Left lung (tissue), 14 donors: ENCODE measurements at places on chromosomes 2 and 18. TPM values are rescaled to one million over a fixed set of nuclear protein-coding genes. Genes with fewer than 3 reads are reported as not detected.

DNA sequence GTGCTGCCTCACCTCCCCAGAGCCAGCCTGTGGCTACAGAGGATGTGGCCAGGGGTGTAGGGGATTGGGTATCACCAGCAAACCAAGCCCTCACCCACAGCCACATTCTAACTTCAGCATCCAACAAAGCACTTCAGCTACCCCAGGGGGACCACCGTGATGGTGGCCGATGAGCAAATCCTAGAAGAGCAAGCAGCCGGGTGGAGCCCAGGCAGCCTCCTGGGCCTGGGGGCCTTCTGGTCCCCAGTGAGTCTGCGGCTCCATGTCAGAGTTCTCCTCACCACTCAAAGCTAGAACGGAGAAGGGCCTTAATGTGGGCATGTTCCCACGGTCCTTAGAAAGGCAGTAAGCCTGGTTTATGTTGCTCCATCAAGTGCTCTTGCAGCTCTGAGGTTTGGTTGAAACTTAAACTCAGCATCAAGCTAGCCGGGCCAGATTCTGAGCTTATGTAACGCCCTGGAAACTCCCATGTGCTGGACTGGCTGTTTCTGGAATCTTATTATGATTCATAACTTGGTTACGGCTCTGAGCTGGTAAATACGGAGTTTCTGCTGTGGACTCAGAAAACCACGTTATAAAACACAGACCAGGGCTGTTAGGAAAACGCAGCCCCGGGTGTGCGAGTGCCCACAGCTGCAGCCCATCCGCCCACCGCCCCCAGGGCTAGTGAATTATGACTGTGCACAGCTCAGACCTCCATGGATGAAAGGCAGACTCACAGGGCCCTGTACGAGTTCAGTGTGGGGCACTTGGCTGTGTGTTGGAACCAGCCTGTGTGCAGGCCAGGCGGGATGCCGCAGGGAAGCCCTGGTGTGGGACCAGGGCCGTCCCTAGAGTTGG is 99.8 kb downstream of the SEPTIN10 start:
- peak; percentile 61 for DNase-seq

DNA sequence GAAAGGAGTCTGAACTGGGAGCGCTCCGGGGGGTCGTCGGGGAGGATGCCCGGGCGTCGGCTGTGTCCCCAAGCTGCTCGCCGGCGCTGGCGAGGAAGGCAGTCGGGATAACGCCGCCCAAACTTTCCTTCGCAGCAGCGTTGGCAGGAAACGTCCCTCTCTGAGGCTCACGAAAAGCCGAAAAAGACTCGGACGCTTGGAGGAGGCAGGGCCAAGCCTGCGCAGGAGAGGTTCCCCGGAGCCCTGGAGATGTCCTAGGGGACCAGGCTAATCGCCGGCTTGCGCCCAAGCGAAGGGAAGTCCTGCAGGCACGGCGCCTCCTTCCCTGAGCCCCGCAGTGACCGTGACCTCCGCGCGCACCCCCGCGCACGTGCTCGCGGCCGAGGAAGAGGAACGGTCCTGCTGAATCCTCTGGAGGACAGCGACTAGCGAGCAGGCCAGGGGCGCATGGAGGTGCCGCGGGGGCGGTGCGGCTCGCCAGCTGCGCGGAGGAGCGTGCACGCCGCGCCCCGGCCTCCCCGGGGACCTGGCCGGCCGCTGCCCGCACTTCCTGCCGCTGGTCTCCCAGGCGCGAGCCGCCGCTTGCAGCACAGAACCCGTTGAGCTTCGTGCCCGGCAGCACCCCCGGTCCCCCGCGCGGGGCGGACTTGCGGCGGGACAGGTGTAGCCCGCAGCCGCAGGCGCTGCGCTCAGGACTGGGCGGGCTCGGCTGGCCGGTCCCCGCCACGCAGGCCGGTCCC is at the start of gene SH3RF3:
TSS of gene SH3RF3 (plus strand) at position 590 of the 740 bp plus-strand sequence.
- peak; percentile 63 for DNase-seq

DNA sequence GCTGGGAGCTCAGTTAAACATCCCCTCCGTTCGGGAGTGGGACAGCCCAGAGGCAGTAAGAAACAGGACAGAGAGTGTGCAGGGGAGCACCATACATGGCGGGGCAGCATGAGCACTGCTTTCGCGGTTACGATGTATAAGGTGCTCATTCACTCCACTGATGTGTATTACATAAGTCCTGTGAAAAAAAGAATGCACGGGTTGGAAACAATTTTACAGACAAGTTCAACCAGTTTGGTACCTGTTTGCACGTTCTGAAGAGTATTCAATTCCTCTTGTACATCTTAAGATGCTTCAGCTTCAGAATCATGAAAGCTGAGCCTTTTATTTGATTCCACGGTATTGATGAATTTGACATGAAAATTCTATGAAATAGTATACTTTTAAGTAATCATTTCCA is 97.8 kb upstream of the NETO1 start:
- DNase-seq: no peak

GRCh38 chr18:58195278-58195765 is 151.3 kb downstream of the NEDD4L start:
- no peak for DNase-seq

GRCh38 chr18:24220318-24220688 is 81.4 kb downstream of the CABYR start:
- DNase-seq: no peak

DNA sequence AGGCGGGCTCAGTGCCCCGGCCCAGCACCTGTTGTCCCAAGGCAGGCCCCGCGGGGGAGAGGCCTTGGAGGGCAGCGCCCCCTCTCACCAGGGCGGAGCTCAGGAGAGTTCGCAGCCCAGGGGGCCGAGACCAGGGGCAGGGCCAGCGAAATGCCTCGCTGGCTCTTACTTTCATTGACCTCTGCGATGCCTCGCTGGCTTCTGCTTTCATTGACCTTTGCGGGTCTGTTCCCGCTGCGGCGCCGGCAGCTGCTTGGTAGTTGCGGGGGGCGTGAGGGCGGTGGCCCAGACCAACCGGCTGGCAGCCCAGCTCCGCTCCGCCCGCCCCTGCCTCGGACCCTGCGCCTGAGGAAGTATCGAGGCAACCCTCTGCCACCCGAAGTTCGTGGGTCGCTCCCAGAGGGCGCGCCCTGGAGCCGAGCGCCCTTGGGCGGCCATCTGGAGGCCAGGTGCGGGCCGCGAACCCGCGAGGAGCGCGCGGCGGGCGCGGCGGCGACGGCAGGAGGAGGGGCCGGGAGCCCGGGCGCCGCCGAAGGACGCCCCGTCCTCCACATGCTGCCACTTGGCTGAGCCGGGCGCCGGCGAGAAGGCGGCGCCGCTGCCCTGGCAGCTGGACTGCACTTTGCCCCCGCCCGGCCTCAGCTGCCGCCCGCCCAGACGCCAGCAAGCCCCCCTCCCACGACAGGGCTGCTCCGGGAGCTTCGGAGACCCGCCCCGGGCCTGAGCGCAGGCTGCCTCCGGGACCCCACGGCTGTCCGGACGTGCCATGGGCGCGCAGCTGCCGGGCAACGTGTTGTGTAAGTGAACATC is 118.0 kb upstream of the MSTN start:
- peak; percentile 33 for DNase-seq

DNA sequence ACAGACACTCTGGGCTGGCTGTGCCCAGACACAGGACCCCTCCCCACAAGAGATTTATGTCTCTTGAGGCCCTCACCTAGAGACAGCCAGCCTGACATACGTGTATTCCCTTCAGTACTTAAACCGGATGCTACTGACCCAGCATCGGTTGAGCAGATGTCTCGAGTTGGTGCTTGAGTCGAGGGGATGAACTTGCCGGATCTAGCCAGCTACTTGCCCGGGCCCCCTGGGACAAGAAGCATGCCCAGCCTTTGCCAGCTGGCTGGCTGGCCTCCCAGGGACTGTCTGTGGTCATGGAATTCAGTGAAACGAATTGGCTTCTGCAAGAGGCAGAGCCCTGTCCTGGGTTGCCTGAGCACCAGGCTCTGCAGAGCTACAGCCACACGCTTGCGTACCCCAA is 36.0 kb downstream of the DNMT3A start:
- DNase-seq: no peak

DNA sequence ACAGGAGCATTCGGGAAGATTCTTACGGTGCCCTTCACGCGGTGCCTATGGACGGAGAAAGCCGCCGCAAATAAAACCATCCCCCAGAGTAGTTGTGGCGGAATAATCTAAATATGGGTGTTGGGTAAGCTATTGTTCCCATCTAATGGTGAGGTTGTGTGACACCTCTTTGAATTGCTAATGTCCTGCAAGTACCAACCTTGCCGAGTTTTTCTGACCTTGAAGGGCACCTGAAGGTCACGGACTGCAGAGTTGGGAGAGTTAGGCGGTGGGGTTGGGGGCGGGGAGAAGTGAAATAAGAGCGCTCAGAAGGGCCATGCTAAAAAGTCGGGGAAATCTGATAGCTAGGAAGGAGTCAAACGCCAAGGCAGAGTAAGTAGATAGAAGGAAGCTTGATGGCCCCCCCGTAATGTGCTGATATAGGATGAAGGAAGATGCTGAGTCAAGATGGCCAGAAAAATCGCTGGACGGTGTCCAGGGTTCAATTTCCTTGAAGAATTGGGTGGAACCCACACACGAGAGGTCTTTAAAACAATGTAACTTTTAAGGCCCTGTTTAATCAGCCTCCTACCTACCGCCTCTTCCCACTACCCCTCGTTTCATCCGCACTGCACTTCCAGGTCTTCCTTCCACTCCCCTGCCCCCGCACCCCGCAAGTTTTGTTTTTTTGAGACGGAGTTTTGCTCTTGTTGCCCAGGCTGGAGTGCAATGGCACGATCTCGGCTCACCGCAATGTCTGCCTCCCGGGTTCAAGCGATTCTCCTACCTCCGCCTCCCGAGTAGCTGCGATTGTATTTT is 600 bp downstream of the KATNAL2 start:
- peak; percentile 35 for DNase-seq

GRCh38 chr2:39468579-39469451 is 31.7 kb upstream of the MAP4K3 start:
- DNase-seq: no peak

DNA sequence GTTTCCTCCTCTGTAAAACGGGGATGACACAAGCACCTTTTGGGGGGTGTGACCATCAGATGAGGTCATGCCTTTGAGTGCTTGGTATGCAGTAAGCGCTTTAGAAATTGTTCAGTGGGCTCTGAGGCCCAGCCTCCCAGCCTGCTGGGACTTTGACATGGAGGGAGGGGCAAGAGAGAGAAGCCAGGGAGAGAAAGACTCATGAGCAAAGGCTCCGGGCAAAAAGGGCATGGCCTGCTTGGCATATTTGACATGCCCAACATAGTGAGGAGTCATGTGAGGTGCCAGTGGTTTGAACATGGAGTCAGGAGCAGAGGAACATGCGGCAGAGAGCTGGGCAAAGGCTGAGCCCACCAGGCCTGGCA is 14.0 kb downstream of the TNS1 start:
- peak; percentile 51 for DNase-seq

DNA sequence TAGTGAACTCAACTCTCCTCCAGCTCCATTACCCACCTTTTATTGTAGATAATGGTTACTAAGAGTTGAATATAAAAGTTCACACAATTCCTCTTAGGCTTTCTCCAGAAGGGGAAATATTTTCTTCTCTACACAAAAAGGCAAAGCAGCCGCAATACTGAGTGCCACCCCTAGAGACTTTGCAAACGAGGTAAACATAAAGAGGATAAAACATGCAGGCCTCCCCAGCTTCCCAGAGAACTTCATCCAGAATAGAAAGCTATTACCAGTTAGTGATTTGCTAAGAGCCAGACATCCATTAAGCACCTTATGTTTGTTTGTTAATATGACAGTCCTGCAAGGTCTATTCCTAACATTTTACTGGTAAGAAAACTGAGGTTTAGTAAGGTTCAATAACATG is 17.4 kb downstream of the ZNF521 start:
- no peak for DNase-seq

DNA sequence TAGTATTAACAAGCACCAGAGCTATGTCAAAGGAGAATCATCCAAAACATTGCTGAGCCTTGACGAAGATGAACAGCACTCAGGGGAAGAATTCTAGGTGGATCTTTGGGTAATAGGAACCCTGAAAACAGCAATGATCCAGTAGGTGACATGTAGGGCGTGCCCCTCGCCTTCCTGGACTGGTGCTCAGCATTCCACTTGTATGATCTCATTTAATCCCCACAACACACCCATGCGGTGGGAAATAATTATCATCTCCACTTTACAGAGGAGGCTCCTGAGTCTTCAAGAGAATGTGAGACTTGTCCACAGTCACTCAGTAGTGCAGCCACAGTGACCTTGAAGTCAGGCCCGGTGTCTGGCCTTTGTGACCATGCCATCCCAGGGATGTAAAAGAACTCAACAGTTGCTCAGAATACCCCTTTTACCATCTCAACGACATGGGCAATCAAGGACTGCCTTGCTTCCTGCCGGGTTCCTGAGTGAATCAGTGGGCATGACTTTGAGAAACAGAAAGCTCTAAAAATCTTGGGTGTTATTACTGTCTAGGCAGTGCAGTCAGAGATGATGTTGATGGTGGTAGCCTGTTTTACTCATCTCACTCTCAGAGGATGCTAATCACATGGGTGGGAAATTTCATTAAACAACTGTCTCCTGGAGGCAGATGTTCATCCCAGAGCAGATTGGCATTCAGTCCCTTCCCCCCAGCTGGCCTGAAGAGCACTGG is 161.6 kb downstream of the BCL11A start:
- no peak for DNase-seq

DNA sequence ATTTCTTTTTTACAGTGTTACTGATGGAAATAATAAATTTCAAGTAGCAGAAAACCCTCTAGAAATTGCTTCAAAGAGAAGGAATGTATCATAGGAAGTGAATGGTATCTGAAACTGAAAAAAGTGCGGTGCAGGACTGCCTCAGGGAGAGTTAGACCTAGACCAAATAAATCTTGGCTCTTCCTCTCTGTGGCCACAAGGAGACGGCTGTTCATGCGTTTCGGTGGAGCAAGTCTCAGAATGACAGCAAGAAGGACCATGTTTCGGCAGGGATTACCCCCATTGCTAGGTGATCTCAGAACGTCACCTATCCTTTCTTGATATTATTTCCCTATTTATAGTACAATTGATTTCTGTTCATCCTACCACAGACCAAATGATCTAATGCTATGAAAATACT is 522.3 kb downstream of the SOX11 start:
- DNase-seq: no peak

The CPLX4 gene
- not detected for polyA plus RNA-seq

The INHBB gene
- polyA plus RNA-seq: 0.35 TPM

The TMEM37 gene
- polyA plus RNA-seq: 26.7 TPM

The CTAGE1 gene
- polyA plus RNA-seq: 0.11 TPM

The VSNL1 gene
- polyA plus RNA-seq: 18.0 TPM

The KCNJ3 gene
- polyA plus RNA-seq: 0.27 TPM

The TRIM43B gene
- not detected for polyA plus RNA-seq
